ENCODE measurements at places on chromosomes 5 and 9. TPM values are rescaled to one million over a fixed set of nuclear protein-coding genes. Genes with fewer than 3 reads are reported as not detected.

DNA sequence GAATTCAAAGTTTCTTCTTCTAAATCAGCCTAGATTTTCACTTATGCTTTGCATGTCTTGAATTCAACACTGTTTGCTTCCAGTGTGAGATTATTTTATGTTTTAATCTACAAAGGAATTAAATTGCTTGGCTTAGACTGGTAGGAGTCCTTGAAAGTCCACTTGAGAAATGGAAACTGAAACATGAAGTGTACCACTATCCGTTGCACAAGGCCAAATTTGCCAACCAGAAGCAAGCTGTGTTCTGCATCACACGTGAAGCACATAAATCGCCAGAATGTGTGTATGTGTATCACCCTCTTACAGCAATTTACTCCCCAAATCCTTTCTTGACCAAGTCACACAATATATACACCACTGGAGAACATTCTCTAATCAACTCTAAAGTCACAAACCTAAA is 10.3 kb downstream of the SEMA6A start:
- no peaks in the 10 kb centered on the region for H3K36me3 ChIP-seq
- DNase-seq: no peak
- H3K4me1 ChIP-seq: peaks cover 3% of the 10 kb centered on the region
- H3K27ac ChIP-seq: no peak overlapping the region

Gene HTR1A
- not detected for total RNA-seq

DNA sequence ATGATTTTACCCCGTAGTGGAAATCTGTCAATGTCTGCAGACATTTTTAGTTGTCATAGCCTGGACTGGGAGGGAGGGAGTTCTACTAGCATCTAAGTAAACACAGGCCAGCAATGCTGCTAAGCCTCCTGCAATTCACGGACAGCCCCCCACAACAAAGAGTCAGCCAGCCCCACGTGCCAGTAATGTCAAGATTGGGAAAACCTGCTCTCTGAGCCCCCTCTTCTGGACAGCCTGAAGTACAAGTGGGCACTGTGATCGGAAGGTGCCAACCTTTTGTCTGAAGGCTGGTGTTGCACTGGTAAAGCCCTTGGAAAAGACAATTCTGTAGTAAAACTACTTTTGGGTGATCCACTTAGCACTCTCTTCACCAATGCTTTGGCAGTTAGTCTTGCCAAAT is 154.5 kb downstream of the TARS1 start:
- H3K36me3 ChIP-seq: no peaks in the 10 kb centered on the region
- H3K27ac ChIP-seq: no peak overlapping the region
- no peak overlapping the region for H3K4me3 ChIP-seq
- H3K27me3 ChIP-seq: no peaks in the 10 kb centered on the region
- no peak for DNase-seq
- no peaks in the 10 kb centered on the region for H3K4me1 ChIP-seq

DNA sequence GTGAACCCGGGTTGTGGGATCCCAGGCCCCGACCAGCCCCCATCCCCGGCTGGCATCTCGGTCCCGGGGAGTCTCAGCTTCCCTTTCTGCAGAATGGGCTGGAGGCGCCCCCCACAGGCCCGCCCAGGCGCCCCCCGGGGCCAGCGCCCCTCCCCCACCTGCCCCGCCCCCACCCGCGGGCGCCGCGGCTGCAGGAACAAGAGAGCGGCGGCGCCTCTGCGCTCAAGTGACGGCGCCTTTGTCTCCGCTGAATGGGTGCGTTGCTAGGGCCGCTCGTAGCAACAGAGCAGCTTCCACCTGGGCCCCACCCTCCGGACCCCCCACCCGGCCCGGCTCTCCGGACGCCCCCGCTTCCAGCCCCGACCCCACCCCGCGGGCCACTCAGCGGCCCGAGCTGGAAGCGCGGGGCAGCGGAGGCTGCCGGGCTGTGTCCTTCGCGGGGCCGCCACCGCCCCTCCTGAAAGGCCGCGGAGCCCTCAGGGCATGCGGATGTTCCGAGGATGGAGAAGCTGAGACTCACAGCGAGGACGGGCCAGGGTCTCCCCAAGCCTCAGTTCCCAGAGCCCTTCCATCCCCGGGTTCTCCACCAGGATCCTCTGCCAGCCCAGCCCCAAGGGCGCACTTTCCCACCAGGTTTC is 27.5 kb downstream of the ADGRD2 start:
- no peak overlapping the region for H3K4me3 ChIP-seq
- H3K4me1 ChIP-seq: peaks cover 17% of the 10 kb centered on the region
- H3K27ac ChIP-seq: no peak overlapping the region
- DNase-seq: no peak
- H3K36me3 ChIP-seq: no peaks in the 10 kb centered on the region

DNA sequence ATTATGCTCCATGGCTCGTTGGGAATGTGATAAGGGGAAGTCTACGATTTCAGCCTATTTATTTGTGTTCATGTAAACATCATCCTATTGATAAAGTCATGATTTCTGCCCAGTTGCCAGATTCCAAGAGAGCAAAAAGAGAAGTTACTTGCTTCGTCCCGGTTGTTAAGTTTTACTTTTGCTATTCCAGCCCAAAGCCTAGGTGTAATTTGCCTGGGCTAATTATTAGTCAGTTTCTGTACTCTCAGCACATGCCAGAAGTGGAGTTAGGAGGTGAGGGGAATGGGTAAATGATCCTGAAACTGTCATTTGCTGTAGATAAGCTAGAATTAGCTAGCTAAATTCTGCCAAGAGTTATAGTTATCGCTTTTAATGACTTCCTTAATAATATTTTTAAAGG is 4.5 kb upstream of the ANKH start:
- H3K36me3 ChIP-seq: no peaks in the 10 kb centered on the region
- peaks cover 6% of the 10 kb centered on the region for H3K4me1 ChIP-seq
- no peak overlapping the region for H3K27ac ChIP-seq
- no peak overlapping the region for H3K4me3 ChIP-seq

GRCh38 chr9:116661037-116661954 is 25.8 kb upstream of the TRIM32 start:
- H3K27ac ChIP-seq: no peak overlapping the region
- DNase-seq: no peak
- H3K36me3 ChIP-seq: no peaks in the 10 kb centered on the region
- peaks cover 3% of the 10 kb centered on the region for H3K4me1 ChIP-seq
- no peak overlapping the region for H3K4me3 ChIP-seq
